Astrocyte of the hippocampus (primary cell): ENCODE measurements at places on chromosomes 5 and 9.

- DNase-seq, result peak; percentile 85
Observed at GRCh38 chr9:105233873-105234272, 10.6 kb upstream of the SLC44A1 start.

DNA sequence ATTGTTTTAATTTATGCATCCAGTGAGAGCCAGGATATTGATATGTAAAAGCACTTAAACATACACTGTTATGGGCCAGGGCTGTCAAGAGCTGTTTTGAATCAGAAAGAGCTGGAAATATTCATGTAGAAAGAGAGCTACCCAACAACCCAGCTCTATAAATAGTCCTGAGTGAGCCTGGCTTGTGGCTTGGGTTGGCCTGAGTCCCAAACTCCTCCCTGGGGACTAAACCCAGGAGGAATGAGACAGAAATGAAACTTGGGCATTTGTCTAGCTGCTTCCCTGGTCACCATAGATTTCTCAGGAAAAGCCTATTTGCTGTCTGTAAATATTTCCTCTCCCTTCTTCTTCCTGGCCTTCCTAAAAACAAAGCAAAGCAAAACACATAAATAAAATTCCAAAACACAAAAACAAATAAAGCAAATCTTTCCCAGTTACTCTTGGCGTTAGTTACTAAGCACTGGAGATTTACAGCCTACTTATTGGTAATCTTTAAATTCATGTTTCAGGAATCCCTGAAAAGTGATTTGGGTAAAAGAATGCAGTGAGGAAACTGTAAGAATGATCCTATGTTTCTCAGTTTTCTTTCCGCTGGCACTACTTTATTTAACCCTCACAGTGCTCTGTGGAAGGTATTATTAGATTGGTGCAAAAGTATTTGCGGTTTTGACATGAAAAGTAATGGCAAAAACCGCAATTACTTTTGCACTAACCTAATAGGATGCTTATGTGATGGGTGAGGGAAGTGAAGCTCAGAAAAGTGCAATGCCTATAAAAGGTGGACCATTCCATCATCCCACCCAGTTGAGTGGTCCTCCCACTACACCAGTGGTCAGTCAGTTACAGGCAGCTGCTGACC, 111.8 kb downstream of the CARTPT start:
- peak; percentile 94 for DNase-seq

DNA sequence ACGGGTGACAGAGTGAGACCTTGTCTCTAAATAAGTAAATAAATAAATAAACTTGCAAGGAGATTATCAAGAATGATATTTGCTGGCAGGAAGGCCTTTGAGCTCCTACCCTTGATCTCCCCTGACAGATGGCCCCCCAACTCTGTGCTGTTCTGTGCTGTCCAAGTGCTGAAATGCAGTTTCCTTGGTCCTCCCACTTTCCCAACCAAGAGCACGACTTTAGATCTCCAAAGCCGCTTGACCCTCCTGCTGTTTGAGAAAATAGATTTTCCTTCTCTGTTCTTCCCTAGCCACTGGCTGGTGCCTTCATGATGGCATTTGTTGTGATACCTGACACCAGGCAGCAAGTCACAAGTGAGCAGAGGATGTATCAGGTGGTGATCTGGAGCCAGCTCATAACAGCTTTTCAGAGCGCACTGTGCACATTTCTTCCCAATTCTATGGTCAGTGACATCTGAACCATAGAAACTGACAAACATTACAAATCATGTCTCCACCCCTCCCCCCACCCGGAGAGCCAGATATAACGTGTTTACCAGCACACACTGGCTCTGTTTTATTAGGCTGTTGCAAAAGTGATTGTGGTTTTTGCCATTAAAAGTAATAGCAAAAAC, 80.0 kb upstream of the PUM3 start:
- no peak for DNase-seq

DNA sequence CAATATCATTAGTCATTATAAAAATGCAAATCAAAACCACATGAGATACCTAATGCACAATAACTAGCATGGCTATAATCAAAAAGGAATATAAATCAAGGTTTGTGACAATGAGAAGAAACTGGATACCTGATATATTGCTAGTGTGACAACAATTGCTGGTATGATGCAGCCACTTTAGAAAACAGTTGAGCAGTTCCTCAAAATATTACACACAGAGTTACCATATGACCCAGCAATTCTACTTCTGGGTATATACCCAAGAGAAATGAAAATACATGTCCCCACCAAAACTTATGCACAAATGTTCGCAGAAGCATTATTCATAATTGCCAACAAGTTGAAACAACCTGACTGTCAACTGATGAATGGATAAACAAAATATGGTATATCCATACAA, 339.7 kb upstream of the POU5F2 start:
- no peak for DNase-seq

DNA sequence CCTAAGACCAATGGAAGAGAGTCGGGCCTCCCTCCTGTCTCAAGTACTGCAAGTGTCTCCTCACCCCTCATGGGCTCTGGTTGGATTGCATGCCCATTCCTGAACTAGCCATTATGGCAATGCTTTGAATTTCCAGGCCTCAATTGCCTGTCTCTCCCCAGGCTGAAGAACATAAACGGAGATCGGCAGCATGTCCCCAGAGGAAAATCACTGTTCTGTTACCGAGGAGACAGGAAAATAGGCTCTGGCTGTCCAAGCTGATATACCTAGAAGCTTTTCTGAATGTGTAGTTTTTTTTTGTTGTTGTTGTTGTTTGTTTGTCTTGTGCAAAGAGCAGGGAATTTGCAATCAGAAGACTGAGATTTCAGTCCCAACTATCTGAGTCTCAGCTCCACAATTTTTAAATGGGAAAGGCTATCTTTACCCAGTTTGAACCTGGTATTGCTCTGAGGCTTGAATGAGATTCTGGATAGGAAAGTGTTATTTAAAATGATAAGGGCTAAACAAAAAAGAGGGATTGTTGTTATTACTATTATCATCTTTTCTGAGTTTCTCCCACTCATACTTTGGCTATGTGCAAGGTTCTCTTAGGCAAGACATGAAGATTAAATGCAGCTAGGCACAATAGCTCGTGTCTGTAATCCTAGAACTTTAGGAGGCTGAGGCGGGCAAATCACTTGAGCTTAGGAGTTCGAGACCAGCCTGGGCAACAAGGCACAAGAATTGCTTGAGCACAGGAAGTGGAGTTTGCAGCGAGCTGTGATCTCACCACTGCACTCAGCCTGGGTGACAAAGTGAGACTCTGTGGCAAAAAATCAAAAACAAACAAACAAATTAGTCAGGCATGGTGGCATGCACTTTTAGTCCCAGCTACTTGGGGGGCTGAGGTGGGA, 77.2 kb upstream of the KLF9 start:
- DNase-seq, result no peak

DNA sequence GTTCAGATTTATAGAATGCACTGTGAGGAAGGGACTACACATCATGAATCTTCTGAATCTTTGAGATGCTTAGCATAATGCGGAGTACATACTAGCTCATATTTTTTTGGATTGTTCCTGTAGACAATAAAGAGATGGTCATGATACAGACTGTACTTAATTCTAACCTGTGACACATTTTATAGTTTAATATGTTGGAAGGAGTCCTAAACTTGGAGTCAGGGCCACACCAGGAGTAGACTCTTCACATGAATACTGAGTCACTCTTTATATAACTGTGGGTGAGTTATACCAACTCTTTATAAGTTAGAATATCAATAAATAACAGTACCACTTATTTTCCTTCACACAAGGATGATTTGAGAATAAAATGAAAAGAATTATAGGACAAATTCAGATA, 16.9 kb downstream of the C9orf85 start:
- no peak for DNase-seq
